Activated T-helper 2 cell treated with anti-CD3 and anti-CD28 coated beads, Interferon-gamma antibody, Interleukin-2, Interleukin-4, amounts not matched to agents 10 μg/mL and 5 μg/mL and 100 μg/mL, durations not matched to agents 14 hours and 24 hours and 36 hours (primary cell): ENCODE measurements at places on chromosomes 6 and 20.

GRCh38 chr6:106519460-106520394 is 109.6 kb downstream of the RTN4IP1 start:
- peak; percentile 79 for DNase-seq

GRCh38 chr6:4781426-4781825 is 5.2 kb downstream of the CDYL start:
- no peak for DNase-seq

GRCh38 chr20:8077137-8077466 is 55.0 kb upstream of the PLCB1 start:
- no peak for DNase-seq

- peak; percentile 75 for DNase-seq
Measured at GRCh38 chr20:62791301-62792181, 4.7 kb upstream of the MRGBP start.

- no peak for DNase-seq
Measured at GRCh38 chr6:87645080-87645479, 55.1 kb downstream of the ORC3 start.

GRCh38 chr20:48278961-48279481 is 493.7 kb upstream of the SULF2 start:
- DNase-seq: no peak

DNA sequence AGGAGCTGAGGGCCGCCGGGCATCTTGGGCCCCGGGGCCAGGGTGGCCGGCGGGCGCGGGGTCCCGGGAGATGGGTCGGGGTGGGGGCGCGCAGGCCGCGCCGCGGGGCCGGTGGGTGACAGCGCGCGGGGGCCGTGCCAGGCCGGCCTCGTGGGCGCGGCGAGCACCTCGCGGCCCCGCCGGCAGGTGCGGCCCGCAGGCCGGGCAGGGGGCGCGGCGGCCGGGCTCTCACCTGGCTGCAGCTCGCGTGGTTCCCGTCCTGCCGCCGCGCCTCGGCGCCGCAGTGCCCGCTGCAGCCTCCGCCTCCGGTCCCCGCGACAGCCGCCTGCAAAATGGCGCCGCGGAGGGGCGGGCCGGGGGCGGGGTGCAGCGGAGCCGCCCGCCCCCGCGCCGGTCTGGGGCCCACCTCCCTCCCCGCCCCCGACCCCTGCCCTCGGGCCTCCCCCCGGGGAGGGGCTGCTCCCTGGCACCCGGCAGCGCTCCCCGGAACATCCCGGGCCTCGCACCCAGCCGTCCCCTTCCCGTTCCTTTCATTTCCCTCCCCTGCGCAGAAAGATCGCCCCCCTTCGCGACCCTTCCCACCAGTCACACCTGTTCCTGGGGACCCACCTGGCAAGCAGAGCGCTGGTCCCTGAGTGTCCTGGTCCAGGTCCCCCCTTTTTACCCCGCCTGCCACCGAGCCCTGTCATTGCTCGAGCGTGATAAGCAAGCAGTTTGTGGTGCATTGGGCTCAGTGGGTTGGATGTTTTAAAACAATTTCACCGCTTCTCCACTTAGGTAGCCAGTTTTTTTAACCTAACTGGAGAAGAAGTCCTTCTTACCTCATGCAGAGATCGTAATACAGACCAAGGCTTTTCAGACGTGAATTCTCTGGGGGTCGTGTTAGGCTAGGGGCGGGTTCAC is at the start of gene SLC23A2:
SLC23A2 (minus strand) TSS at position 337 of the 903 bp plus-strand sequence. CDS start 68,948 bp downstream, outside the sequence.
- peak; percentile 43 for DNase-seq

DNA sequence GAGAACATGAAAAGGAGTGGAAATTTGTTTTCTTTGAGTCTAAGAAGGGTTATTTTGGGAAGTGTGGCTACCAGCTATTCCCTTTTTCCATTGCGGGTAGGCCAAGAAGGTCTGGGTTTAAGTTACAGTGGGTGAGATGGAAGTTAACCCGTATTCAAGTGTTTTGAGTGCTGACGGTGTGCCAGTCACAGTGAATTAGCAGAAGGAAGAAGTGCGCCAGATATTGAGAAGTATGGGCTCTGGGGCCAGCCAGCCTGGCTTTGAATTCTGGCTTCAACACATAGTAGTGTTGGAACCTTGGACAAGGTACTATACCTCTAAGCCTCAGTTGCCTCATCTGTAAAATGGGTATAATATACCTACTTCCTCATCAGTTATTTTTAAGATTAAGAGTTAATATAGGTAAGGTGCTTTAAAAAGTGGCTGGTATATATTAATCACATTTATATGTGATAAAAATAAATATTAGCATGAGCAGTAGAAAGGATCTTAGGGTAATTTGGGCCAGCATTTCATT is 16.3 kb downstream of the ZNF76 start:
- no peak for DNase-seq

- no peak for DNase-seq
Measured at GRCh38 chr6:123668063-123668462, 31.3 kb upstream of the TRDN start.

DNA sequence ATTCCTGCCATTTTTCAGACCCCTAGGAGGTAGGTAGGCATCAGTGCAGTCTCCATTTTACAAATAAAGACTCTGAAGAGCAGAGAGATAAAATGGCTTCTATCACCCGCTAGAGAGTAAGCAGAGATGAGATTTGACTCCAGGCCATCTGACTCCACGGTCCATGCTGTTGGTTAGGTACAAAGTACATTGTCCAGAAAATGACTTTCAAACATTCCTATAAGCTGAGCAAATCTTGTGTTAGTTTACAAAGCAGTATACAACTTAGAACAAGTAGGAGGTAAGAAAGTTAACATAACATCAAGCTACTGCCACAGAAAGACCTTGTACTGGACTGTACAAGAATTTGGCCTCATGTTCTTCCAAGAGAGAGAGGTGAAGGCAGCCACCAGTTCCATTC is 14.9 kb downstream of the BTN1A1 start:
- no peak for DNase-seq

- DNase-seq: no peak
Measured at GRCh38 chr20:17679941-17680835, 1.9 kb downstream of the RRBP1 start.

GRCh38 chr6:149228311-149228955 is 89.1 kb upstream of the TAB2 start:
- DNase-seq: no peak

DNA sequence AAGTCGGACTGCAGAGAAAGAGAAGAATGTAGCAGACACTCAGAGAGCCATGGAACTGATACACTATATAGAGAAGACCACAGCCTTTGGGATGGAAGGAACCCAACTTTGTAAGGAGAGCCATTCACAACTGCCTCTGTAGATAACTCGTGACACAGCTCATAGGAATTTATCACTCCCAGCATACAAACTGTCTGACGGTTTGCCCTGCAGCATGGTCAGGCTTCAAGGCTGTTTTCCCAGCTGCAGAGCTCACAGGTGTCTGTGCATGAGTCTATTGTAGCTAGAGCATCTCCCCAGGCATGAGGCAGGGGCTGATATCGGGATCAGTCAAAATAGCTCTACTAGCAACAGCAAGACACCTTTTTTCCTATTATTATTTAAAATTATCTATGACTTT is 130.5 kb upstream of the DTNBP1 start:
- no peak for DNase-seq

DNA sequence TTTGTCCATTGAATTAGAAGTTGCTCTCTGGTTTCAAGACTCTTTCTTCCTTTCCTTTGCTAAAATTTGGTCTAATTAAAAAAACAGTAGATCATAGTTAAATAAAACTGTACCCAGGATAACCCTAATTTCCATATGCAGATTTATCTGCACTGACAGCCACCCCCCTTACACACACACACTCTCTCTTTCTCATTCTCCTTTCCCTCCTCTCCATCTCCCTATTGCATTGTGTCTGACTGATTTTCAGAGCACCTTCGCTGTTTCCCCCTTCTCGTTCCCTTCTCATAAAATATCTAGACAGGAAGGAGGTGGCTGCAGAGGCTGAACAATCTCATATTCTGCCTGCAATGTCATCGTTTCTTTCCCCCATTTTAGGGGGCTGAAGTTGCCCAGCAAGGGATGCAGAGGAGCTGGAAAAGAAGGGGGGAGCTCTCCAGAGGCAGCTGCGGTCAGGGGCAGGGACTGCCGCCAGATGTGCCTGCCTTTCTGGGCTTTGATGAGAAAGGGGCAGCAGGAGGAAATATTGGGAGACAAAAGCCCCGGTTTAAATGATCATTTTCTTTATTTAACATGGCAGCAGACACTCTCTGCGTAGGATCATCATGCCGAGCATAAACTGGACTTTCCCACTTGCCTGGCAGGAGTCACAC is 22.5 kb upstream of the MMS22L start:
- DNase-seq: no peak

DNA sequence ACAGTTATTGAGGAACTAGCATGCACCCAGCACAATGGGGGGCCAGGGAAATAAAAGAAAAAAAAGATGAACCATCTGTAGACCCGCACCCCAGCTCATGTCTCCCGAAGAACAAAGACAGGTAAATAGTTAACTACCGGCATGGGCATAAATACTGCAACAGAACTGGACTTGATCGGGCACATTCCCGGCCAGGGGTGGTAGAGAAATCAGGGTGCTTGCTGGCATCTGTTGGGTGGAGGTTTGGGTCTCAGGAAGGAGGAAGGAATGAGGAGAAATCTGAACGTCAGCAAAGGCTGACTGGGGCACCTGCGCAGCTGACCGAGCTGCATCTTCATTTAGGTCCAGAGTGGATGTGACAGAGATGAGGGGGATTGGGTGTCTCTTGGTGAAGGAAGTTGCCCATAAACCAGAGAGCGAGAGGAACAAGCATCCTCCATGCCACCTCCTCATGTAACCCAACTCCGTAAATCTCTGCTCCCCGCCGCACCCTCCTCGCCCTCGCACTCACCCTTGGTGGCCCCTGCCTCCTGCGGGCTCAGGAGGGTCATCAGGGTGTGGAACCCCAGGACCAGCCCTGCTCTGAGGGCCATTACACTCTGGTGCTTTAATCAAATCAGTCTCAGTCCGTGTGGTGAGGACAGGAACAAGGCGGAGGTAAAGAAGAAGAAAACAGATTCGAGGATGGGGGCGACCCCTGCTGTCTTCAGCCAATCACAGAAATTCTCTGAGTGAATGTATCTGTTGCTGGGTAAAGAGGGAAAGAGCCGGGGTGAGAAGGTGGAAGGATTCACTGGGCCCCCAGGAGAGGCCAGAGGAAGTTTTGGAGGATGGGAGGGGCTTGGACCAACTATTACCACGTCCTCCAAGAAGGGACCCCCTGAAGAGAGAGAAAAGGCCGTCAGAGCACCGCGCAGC is at the start of gene HLA-DOA:
HLA-DOA (minus strand) TSS at position 648 of the 918 bp plus-strand sequence.
- peak; percentile 22 for DNase-seq

DNA sequence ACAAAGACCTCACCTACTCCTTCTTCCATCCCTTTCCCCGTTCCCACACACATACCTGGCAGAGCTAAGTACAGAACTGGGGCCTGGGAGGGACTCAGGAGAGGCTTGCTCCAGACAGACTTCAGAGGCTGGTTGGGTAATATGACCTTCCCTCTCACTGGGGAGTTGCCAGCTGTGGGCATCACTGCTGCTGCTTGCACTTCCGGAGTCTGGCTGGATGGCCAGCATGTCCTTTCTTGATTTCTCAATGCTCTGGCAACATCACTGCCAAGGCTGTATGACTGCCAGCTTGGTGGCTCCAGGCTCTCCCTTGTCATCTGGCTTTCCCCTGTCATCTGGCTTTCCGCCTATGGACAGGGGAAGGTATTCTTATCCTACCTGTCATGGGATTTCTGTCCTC is 47.8 kb downstream of the CDH22 start:
- DNase-seq: no peak

DNA sequence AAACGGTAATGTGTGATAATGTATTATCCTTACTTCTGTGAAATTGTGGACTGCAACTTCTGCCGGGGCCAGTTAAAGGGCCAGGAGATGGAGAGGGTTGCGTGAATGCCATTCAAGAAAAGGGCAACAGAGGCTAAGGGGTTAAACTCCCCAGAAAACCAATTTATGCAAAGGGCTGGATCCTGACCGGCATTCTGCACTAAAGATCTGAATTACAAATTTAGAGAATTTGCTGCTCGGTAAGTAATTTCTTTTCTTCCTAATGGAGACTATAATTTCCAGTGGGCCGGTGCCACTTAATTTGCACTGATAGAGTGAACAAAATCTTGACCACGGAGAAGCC is 130.1 kb downstream of the BCAS1 start:
- DNase-seq: no peak

DNA sequence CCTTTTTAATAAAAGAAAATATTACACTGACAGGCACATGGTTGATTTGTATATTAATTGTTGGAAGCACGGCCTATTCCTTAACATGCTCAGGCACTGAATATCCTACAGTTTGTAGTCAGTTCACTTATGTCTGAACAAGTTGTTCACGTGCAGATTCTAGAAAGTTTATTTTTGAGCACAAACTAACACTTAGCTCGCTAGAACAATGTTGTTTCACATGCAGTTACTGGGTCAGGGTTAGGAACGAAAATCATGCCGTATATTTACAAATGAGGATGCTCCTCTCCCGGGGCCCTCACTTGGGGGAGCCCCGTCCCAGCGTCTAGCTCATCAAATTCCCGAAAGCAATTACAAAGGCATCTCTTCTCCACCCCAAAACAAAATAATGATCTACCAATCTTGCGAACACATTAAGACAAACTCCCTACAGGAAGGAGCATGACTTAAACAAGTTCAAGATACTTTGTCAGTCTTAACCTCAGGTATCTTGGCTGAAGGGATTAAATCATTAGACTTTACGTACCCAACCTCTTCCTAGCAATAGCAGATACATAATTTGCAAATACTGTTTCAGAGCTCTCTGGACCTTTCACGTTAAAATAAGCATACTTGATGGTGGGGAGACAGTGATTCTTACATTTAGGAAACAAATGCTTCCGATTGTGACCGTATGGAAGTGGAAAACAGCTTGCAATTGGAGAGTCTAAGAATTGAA is 1.5 kb downstream of the MAP7 start:
- DNase-seq: no peak

GRCh38 chr20:258269-258858 is 840 bp downstream of the DEFB132 start:
- DNase-seq: no peak

GRCh38 chr20:43658723-43659419 is 8.0 kb upstream of the MYBL2 start:
- DNase-seq: no peak

GRCh38 chr20:8476021-8476420 is 344.0 kb downstream of the PLCB1 start:
- DNase-seq: no peak

- DNase-seq: no peak
Measured at GRCh38 chr6:43842231-43842794, 72.3 kb downstream of the VEGFA start.

GRCh38 chr6:169510871-169511270 is 191.0 kb downstream of the WDR27 start:
- no peak for DNase-seq
